SW480 (cell line): ENCODE measurements at places on chromosomes 11 and 22.

- no peak for DNase-seq
Measured at GRCh38 chr11:6224421-6224820, 10.0 kb downstream of the FHIP1B start.

GRCh38 chr11:33828604-33829429 lies 54.5 kb upstream of the FBXO3 start:
- DNase-seq = no peak

GRCh38 chr11:95521133-95521542 lies 268.4 kb downstream of the FAM76B start:
- peak; percentile 20 for DNase-seq

DNA sequence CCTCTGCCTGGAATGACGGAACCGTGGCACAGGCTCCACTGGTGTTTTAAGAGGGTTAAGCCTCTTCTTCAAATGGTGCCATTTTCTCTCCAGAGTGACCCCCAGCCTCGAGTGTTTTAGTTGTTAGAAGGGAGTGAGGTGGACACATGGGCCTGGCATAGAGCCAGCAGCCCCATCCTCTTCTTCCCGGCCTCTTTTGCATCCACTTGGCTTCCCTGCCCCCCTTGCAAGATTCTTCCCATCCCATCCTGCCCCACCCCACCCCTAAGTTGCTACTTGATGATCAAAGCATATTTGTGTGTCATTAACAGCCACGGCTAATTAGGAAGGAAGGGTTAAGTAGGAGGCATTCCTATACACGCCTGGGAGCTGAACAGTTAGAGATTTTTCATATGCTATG lies 72.3 kb upstream of the CRYBB3 start:
- peak; percentile 10 for DNase-seq

- DNase-seq = no peak
Measured at GRCh38 chr11:129935723-129936122, 40.3 kb upstream of the NFRKB start.

DNA sequence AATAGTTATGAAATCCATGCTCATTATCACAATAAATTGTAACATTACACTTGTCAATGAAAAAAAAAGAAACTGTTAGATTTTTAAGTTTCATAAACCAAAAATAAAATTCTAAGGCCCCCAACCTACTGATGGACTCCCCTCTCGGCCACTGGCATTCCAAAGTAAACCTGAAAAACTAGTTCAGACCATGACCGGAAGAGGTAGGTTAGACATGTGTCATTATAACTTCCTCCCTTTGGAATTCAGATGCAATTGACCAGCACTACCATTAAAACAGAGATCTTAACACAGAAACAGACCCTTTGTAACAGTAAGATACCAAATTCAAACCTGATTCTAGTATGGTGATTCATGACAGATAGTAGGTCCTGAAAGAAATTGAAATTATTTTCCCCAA lies 12.9 kb downstream of the OR10A6 start:
- DNase-seq = no peak

DNA sequence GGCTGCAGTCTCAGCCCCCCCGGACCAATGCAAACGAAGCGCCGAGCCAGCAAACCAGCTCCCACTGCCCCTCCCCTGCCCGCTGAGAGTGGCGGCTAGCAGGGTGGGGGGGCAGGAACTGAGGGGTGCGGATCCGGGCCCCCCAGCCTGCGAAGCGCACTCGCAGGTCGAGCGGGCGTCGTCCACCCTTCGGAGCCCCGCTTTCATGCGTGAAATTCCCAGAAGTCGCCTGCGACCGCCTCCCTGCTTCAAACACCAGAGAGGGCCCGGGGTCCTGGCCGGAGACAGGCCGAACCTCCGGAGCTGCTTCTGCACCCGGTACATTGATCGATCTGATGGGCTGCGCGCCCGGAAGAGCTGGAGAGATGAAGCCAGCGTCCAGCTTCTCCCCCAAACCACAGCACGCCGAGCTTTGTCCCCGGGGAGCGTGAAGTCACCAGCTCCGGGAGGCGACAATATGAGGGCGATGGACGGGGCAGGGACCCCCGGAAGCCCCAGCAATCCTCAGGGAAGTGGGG lies 646 bp upstream of the PATZ1 start:
- DNase-seq = peak; percentile 69

GRCh38 chr22:50621356-50621880 lies 6.5 kb downstream of the ARSA start:
- DNase-seq = no peak

- DNase-seq = peak; percentile 76
Measured at GRCh38 chr11:130861902-130862860, 54.1 kb downstream of the SNX19 start.

- DNase-seq = no peak
Measured at GRCh38 chr11:128678024-128678423, 15.8 kb upstream of the FLI1 start.

DNA sequence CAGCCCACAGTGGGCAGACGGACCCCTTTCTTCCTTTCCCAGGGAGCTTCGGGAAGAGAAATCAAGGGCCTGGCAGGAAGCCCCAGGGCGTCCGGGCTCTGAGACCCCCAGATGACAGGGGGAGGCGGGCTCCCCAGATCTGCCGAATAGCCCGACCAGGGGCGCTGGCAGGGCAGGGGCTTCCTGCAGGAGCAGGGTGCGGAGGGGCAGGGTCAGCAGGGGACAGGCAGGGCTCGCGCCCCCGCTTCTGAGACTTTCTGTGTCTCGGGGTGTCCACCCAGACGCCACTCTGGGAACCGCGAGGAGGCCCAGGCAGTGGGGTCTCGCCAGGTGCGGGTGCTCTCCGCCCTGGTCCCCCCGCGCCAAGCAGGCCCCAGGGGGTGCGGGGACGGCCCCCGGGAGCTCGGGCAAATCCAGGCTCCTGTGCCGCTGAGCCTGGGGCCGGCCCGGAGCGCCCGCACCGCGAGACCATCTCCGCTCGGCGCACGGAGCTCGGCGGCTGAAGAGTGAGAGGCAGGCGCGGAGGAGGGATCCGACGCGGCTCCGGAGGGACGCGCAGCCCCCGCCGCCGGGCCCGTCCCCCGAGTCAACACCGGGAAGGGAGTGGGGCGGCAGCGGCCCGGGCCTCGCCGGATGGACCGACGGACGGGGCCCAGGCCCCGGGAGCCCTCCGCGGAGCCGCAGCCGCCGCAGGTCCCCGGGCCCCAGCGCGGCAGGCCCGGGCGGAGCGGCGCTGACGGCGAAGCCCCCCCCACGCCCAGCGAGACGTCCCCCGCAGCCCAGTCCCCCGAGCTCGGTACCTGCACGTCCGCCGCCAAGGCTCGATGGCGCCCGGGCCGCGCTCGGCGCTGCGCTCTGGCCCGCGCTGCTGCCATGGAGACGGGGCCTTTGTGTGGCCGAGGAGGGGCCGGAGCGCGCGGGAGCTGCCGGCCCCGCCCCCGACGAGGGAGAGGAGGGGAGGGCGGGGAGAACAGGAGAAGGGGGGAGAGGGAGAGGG lies at the start of gene PLXNB2:
Gene PLXNB2, minus strand, starts transcription at position 894 of the 997 bp plus-strand sequence. CDS start 17,062 bp downstream, outside the sequence.
- peak; percentile 74 for DNase-seq

DNA sequence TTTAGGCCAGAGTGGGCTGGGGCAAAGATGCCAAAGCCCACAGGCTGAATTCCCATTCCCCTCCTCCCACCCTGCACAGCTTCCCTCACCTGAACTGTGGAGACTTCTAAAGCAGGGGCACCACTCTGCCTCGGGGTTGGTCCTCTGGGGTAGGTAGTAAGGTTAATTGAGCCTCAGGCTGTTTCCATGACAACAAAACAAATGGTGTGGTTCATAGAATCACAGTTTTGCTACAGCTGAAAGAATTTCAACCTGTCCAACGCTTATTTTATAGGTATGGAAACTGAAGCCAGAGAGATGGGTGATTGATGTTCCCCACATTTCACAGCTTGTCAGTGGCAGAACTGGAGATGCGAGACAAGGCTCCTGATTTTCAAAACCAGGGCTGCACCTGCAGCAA lies 109.5 kb downstream of the SNX19 start:
- no peak for DNase-seq

GRCh38 chr11:131534611-131535010 lies 164.2 kb downstream of the NTM start:
- no peak for DNase-seq

DNA sequence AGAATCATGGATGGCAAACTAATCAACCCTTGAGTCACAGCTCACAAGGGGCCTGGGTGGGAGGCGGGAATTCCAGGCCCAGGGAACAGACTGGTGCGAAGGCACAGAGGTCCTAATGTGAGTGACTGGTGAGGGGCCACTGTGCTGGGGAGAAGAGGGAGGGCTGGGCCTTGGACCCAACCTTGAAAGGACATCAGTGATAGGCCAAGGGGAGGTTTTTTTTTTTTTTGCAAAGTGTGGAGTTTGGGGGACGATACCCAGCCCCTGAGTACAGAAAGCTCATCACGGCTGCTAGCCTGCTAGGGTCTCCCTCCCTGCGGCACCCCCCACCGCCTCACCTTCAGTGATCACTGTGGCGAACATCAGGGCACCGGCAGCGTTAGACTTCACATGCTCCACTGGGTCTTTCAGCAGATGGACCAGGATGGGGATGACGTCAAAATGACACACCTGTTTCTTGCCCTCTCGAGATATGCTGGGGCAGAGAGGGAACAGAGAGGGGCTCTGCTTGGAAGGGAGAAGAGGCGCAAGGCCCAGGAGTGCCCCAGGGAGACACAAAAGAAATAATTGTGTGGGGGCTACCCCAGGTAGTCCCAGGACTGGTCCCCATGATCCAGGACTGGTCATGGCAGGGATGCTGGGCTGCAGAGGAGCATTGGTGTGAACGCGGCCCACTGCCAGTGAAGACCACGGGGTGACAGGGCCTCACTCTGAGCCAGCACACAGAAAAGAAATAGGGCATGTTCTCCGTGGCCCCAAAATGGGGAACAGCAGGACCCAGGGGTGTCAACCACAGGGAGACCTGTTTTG lies 8.6 kb upstream of the GNAZ start:
- no peak for DNase-seq

DNA sequence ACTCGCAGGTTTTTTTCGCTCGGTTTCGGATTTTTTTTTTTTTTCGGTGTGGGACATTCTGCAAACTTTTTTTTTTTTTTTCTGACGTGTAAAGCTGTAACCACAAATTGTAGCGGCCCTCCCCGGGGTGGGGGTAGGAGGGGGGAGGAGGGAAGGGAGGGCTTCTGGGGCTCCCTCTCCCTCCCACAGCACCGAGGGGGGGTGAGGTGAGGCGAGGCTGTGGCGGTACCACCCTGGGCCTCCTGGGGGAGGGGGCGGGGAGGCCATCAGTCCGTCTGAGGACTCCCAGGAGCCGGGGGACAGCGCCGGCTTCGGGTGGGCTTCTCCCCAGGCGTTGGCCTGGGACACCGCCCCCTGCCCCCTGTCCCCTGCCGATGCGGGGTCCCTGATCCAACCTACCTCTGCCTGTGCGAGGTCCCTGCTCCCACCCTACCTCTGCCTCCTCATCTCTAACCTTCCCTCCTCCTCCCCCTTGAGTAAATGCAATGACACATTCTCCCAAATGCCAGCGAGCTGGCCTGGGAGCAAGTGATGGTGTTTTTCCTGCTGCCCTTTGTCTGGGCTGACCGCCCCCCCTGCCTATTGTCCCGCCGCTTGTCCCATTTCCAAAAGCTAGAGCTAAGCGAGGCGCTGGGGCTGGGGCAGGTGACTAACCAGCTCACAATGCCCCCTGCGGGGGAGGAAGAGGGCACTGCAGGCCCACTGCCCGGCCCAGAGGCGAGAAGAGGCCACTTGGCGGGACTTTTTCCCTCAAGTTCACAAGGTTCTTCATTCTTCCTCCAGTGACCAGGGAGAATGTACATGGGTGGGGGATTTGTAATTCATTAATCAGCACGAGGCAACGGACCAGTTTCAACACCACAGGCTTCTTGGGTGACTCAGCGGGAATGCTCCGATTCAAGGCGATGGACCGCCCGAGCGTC lies 511 bp upstream of the CLCF1 start:
- DNase-seq = peak; percentile 94

DNA sequence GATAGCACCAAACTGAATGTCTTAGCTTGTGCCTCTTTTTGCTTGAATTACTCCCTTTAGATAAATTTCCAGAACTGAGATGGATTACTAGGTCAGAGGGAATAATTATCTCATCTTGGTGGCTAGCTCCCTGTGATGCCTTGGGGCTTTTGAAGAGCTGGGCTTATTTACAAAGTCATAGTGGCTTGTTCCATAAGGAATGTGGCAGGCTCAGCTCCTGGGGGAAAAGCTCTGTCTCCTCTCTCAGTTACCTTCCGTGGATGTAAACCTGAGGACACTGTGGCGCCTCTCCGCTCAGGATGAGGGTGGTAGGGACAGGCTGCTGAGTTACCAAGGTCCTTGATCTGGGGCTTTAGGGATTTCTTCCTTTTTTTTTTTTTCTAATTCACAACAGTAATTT lies 121.7 kb downstream of the PARVA start:
- DNase-seq = no peak

GRCh38 chr11:131036514-131036913 lies 120.2 kb upstream of the SNX19 start:
- DNase-seq = no peak
